ENCODE measurements at places on chromosomes 4 and X.

- DNase-seq: no peak
Observed at GRCh38 chr4:153728660-153729059, 31.2 kb downstream of the RNF175 start.

DNA sequence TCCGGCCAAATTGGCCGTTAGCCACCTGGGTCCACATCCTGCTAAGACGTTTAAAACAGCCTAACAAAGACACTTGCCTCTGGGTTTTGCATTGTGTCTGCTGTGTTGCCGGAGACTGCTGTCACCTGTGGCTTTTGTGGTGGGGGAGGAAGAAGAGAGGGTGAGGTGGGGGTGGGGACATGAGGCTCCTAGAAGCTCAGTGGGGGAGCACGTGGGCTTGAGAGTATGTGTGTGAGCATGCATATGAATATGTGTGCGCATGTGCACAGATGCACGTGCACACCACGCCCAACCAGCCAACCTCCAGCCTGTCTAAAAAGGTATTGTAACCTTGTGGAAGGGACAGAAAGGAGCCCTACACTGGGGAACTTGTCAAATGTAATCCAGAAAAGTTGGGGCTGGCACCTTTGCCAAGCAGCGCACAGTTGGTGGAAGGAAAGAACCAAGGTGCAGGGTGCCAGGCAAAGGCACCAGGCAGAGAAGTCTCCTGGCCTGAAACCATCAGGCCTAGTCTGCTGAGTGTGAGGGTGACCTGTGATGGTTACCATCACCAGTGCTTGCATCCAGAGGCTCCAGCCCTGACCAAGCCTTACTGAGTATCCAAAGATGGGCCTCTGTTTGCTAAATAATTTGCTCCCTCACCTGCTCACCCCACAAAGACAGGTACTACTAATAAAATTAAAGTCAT is 10.1 kb upstream of the SASH3 start:
- peak; percentile 43 for DNase-seq

DNA sequence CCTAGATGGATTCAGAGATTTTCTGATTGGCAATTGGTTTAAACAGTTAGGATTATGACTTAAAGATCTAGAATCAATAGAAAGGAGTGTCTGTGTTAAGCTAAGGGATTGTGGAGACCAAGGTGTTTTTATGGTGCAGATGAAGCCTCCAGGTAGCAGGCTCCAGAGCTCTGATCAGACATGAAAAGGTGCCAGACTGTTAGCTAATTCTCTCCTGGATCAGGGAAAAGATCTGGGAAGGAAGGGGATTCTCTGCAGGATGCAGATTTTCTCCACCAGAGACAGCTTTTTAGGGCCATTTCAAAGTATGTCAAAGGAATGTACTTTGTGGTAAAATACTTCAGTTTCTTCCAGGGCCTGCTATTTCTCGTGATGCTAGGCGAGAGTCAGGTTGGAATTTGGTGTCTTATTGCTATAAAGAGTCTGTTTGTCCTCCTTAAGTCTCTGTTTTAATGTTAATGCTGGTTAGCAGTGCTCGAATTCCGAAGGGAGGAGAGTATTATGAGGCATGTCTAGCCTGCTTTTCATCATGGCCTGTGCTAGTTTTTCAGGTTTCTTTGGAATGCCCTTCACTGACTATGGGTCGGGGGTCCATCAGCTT is 12.0 kb upstream of the GPR78 start:
- no peak for DNase-seq

- DNase-seq: no peak
Observed at GRCh38 chr4:99436462-99436861, 1.3 kb upstream of the ADH7 start.

GRCh38 chr4:79362626-79363025 is 36.8 kb upstream of the NAA11 start:
- no peak for DNase-seq

DNA sequence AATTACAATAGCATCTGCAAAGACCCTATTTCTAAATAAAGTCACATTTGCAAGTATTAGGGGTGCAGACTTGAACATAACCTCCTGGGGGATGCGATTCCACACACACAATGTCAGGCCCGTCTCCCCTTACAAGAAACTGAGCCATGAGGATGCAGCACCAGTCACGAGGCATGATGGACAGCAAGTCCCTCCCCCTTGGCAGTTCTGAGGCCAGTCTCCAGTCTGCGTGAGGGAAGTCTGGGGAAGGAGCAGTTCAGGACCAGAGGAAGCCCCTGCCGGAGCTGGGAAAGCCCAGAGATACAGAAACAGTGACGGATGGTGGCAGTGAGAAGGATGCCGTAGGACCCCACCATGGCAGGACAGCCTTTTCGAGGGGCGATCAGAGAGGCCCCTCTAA is 9.4 kb downstream of the FAM53A start:
- no peak for DNase-seq

DNA sequence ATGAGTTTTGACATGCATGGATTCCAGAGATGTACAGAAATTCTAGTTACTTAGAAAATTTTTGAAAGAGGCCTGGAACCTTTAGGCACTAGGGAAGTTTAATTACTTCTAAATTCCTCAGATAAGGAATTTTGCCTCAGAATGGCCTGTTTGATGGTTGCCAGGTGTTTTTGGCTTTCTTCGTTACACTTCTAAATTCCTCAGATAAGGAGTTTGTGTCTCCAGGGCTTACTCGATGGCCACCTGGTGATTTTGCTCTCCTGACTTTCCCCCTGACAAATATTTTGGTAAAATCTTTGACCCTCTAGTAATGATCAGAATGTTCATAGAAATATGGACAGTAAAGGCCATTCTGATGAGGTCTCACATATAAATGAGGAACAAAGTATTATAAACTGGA is 64.3 kb downstream of the BEX3 start:
- no peak for DNase-seq

- DNase-seq: no peak
Observed at GRCh38 chr4:120844528-120844921, 78.0 kb downstream of the PRDM5 start.

GRCh38 chr4:54568184-54568583 is 89.6 kb upstream of the KIT start:
- no peak for DNase-seq

- no peak for DNase-seq
Observed at GRCh38 chrX:9349572-9350494, 115.0 kb upstream of the TBL1X start.

GRCh38 chr4:104772849-104773248 is 278.2 kb upstream of the CXXC4 start:
- DNase-seq: no peak

DNA sequence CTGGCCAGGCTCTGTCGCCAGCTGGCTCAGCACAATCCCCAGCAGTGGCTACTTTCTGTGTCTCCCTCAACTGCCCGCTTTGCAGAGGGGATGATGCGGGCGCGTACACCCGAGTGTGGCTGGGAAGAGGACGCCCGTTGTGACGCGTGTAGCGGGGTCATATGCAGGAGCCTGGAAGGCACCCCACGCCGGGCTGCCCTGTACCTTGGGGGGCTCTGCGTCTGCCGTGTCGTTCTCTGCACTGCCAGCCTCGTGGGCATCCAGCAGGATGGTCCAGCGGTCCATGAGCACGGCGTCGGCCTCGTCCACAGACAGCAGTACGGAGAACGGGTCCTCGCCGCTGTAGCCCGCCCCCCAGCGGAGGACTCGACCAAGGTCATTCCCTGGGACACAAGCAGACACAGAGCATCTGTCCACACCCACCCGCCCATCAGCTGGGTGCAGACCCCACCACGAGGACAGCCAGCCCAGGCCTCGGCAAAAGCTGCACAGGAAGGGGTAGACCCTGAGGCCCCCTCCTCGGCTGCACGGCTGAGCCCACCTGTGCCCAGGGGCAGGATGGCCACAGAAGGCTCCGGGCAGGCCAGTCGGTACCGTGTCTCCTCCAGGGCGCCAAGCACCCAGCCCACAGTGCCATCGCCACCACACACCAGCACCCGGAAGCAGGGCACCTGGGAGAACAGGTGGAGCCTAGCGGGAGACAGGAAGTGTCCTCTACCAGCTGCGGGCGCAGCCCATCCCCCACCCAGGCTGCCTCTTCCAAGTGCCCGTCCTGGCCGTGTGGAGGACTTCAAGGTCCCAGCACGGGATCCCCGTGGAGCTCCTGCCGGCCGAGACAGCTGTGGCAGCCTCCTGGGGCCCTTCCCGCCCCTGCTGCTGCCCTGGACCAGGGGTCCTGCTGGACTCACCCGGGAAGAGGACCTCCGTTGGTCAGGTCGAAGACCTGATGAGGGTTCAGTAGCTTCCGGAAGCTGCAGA is 10.8 kb downstream of the DGKQ start:
- DNase-seq: no peak

DNA sequence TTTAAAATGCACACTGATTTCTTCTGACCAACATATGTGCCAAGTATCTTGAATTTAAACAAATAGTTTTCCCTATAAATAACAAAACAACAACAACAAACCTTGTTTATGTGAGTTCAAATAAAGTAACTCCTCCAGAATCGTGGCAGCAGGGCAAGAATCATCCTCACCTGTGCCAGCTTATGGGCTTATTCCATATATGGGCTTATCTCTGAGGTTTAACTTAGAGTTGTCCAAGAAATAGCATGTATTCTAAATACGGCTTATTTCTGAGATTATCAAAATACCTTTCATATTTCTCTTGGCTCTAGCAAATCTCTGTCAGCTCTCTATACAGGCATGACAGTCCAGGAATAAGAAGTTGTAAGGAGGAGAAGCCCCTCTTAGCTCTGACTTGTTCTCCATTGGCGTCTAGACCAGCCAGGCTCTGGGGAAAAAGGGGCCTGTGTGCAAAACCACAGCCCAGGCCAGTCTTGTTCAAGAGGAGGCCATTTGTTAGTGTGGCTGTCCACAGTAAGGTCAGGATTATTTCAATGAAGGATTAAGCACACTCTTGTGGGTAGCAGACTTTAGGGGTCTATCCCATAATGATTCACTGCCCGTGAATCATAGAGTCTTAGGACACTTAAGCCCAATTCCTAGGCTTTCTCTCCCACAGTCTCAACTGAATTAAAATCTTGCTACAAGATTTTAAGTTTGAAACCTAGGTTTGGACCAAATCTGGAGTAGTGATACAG is 63.2 kb downstream of the FRAS1 start:
- DNase-seq: no peak

DNA sequence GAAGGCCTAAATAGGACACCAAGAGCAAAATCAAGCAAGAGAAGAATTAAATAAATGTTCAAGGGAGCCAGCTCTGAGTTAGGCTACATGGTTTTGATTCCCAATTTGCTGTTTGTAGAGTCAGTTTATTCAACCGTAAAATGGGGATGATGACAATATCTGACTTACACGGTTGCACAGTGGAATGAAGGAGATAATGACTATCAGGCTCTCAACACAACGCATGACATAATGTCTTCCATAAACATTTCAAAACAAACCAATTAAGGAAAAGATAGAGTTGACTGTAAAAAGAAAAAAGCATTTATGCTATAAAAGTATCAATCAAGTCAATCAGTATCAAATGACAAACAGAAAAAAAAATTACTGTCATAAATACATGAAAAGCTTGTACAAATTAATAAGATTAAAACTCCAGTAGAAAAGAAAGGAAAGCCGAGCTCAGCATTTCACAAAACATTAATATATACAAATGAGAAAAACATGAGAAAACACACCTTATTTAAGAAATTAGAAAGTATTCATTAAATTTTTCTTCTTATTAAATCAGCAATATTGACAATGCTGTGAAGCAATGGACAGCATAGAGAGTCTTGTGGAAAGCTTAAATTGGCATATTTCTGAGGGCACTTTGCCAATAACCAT is 179.0 kb downstream of the SCFD2 start:
- DNase-seq: no peak

GRCh38 chrX:8027827-8028226 is 100.6 kb upstream of the PNPLA4 start:
- DNase-seq: no peak

All from stimulated activated CD4-positive, alpha-beta T cell treated with anti-CD3 and anti-CD28 coated beads, TNF-alpha, amount 100 ng/mL, for 1 hour (primary cell).